Stimulated activated CD8-positive, alpha-beta memory T cell treated with anti-CD3 and anti-CD28 coated beads, Interleukin-4, amount 100 ng/mL, for 48 hours (primary cell): ENCODE measurements at places on chromosomes 13 and 19.

GRCh38 chr19:903266-903797 is 9.7 kb downstream of the R3HDM4 start:
- no peak for DNase-seq

DNA sequence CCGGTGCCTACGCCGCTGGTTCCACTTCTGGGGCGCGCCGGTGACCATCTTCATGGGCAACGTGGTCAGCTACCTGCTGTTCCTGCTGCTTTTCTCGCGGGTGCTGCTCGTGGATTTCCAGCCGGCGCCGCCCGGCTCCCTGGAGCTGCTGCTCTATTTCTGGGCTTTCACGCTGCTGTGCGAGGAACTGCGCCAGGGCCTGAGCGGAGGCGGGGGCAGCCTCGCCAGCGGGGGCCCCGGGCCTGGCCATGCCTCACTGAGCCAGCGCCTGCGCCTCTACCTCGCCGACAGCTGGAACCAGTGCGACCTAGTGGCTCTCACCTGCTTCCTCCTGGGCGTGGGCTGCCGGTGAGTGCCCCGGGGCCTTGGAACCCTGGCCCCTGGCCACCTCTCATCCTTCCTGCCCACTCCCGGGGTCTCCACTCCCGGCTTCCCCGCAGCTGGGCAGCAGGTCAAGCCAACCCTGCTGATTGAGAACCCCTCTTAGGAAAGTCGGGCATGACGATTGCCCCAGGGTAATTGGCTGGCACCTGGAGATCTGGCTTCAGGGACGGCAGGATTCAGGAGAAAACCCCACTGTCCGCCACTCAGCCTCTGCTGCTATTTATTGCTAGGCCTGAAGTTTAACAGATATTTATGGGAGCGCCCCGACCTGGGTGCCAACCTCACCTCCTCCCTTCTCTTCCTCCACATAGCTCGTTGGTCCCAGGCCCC is 39.1 kb downstream of the TRPM4 start:
- no peak for DNase-seq

DNA sequence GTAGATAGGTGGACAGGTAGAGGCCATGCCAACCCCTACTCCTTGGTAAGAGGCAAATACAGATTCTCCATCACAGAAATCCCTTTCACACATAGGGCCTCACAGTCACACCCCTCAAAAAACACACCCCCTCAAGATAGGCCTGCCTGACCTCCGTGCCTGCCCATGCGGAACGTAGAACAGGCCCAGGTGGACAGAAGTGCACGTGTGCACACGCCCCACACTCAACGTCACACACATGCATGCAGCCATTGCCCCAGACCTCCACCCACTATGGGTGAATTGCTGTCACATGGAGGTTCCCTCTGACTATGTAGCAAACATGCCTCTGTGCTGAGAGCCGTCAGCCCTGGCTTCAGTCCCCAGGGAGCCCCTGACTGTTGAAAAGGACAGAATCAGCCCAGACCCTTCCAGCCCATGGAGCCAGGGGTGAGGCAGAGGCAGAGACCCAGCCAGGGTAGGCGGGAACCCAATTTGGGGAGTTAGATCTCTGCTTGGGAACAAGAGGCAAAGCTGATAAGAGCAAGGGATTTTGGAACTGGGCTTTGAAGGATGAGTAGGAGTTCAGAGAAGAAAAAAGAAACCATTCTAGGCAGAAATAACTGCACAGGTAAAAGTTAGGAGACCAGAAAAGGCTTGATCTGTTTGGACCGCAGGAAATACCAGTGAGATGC is 3.1 kb downstream of the ANKRD24 start:
- no peak for DNase-seq

DNA sequence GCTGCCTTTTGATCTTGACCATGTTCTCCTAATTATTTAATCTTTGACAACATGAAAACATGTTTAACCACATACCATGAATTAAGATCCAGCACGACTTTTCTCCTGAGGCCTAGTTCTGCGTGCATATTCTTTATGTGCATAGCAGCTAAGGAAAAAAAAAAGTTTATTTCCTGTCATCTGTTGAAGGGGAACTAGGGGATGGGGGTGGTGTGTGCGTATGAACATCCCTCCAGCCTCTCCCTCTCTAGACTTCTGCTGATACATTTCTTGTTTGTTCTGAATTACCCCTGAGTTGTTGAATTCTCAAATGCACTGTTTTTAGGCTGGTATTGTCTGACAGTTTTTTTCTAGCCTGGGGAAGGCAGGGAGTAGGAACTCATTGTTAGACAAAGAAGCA is 543.3 kb downstream of the FGF9 start:
- DNase-seq, result no peak

DNA sequence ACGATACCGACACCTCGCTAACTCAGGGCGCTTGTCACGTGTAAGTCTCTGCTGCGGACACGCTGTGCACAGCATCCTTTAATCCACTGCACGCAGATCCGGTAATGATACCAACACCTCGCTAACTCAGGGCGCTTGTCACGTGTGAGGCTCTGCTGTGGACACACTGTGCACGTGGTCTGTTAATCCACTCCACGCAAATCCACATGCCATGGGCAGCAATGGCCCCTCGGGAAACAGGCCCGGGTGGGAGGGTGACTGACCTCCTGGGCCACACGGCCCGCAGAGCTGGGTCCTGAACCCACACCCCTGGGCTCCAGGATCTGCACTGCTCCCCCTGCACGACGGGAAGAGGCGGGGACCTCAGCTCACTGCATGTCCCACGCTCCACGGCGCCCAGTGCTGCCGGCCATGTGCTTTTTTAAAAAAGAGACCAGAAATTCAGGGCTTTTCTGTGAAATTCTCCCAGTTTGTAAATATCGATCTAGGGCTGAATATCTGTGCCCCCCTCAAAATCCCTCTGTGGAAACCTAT is 16.1 kb downstream of the SHC2 start:
- DNase-seq, result no peak

DNA sequence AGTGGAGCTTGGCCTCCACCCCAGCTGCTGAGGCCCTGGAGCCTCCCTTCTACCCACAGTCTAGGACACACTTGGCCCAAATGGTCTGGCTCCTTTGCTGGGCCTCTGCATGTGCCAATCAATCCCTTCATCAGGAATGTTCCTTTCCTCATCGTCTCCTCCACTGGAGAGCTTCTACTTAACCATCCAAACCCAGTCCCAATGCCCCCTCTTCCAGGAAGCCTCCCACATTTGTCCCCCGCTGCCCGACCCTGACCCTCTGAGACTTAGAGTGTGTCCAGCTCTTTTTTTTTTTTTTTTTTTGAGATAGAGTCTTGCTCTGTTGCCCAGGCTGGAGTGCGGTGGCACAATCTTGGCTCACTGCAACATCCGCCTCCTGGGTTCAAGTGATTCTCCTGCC is 2.5 kb downstream of the DUS3L start:
- no peak for DNase-seq

DNA sequence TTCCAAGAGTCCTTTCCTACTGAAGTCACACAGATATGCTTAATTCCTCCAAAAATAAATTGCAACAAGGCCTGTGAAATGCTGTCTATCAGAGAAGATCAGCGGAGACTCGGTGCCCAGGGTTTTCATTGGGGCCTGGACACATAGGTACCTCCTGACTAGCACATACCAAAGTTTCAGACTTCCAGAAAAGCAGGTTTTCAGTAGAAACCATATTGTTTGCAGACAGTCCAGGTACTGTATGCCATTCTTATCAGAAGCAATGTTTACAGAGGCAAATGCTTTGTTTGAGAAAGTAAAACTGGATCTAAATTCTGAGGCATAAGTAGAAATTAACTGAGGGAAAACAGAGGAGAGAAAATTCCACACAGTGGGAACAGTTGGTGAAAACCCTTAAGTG is 12.8 kb downstream of the ZNF229 start:
- no peak for DNase-seq

- DNase-seq, result no peak
These were observed 7.1 kb upstream of the WTIP start for GRCh38 chr19:34474233-34474989.

DNA sequence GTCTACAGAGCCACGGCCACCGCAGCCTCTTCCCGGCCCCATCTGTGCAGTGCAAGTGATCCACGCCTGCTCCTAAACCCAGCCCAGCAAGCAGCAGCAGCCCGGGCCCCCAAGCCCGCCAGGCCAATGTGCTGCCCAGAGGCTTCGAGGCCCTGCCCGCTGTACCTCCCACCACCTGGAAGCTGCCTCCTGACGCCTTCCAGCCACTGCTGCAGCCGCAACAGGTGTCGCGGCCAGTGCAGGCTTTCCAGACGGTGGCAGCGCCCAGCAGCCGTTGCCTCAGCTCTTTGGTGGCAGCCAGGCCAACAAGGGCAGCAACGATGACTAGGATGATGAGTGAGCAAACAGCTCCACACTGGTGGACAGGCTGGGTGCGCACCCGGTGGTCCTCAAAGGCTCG is 50.2 kb upstream of the TPM4 start:
- no peak for DNase-seq

DNA sequence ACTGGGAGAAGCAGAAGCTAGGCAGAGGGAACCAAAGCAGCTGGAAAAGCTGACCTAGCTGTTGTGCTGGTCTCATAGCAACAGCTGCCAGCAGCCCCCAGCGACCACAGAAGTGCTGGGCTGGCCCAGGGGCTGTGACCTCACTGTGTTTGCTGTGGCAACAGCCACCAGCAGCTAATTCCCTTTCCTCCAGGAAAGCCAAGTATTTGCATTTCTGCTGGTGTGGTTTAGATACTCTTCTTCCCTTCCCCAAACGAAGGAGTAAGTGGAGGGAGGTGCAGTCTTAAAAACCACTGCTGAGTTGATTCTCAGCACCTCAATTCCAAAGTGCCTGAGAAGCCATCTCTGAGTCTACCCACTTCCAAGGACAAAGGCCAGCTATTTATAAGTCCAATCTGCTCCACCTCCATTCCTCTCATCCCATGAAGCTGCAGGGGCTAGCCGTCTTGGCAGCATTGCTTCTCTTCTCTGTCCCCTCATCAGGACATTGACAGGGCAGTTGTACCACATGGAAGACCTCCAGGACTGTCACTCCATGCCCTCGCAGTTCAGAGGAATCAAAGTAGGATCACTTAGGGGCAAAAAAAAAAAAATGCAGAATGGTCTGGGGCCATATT is 11.5 kb upstream of the CCDC97 start:
- peak; percentile 52 for DNase-seq

DNA sequence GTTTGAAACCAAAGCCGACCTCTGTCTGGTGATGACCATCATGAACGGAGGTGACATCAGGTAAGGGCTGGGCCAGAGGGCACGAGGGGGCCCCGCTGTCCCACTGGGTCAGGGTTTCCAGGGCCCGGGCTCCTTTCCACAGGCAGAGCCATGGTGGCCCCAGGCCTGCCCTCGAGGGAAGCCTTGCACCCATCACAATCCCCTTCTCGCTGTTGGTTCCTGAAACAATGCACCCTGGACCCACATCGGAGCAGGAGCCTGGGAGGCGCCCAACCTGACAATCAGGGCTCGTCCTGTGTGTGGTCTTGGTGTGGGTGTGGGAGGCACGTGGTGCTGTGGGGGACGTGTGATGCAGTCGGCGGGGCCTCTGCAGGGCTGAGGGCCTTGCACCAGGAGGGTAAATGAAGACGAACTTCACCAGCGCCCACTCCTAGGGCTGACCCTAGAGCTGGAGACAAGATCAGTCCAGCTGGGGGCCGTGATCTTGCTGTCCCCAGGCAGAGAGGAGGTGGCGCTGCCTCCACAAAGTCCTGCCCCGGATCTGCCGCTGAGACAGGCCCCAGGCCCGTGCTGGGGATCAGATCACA is 2.8 kb downstream of the GRK1 start:
- DNase-seq, result no peak

- no peak for DNase-seq
These were observed 47.7 kb upstream of the SPATA13 start for GRCh38 chr13:24112791-24113190.

DNA sequence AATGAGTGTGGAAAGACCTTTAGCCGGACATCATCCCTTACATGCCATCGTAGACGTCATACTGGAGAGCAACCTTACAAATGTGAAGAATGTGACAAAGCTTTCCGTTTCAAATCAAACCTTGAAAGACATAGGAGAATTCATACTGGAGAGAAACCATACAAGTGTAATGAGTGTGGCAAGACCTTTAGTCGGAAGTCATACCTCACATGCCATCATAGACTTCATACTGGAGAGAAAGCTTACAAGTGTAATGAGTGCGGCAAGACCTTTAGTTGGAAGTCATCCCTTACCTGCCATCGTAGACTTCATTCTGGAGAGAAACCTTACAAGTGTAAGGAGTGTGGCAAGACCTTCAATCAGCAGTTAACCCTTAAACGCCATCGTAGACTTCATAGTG is 11.7 kb upstream of the ZNF813 start:
- DNase-seq, result no peak

GRCh38 chr13:35926859-35927530 is 204.2 kb downstream of the DCLK1 start:
- DNase-seq, result no peak

DNA sequence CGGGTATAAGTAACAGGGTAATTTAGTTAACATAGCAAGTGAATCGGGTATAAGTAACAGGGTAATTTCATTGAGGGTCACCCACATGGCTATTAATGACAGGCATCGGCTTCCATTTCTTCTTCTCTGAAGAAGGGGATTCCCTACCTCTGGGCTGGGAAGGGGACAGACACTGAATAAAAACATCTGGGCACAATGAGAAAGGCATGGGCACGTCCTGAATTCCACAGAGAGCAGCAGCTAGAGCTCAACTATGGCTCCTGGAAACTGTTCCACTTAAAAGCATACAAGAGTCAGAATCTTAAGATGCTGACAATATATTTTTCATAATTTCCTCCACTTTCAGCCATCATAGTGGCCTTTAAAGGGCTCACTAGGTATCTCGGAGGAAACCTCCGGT is 51.8 kb downstream of the CRYL1 start:
- no peak for DNase-seq

DNA sequence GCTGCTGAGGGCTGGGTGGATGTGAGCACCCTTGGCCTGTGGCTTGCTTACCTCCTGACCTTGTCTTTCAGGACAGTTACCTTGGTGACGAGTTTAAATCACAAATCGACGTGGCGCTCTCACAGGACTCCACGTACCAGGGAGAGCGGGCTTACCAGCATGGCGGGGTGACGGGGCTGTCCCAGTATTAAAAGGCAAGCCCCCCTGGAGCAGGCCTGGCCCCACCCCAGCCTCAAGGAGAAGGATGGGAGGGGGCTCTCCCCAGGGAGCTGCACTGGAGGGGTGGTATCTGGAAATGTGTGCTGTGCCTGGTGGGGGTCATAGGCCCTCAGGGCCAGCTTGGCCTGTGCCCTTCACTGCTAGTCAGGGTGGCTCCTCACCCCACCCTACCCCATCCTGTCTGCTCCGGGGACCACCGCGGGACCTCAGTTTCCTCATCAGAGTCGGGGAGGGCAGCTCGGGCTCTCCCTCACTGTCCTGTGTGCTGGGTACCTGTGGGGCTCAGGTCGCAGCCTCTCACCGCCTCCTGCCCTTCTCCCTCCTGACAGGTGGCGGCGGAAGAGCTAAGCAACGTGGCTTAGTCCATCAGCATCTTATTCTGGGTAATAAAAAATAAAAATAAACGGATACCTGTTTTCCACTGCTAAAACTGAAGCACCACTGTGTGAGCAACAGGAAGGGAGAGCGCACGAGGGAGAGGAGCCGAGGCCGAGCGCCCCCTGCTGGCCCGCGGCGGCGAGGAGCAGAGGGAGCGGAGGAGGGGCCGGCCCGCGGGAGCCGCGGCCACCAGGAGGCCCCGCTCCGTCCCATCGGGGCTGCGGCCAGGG is 29.8 kb downstream of the CERS1 start:
- DNase-seq, result peak; percentile 78
